Activated T-cell treated with anti-CD3 and anti-CD28 coated beads, Interleukin-2, amount 50 U/mL, for 48 hours (primary cell): ENCODE measurements at places on chromosomes 12 and 14.

DNA sequence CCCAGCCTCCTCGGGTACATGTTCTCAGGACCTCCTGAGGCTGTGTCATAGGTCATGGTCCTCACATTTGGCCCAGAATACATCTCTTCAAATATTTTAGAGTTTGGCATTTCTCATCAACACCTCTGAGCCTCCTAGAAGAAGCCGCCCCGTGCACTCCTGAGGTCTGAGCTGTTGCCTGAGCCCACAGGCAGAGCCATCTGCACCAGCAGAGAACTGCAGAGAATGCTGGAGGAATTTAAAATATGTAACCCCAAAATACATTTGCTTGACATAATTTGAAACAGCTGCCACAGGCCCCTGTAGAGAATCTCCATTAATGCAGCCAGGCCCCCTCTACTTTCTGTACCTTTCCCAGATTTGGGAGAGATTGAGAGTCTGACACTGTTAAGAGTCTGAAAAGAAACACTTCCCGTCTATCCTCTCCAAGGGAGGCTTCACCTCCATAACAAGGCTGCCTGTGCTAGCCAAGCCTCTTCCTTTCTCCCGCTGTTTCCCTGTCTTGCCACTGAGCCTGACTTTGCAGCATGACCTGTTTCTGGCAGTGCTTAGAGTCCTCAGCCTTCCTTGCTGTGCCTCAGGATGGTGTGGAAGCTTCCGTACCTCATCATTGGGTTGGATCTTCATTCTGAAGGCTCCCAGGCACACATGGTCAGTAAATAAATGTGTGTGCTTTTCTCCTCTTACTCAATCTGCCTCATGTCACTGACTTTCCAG is 95.4 kb upstream of the SFSWAP start:
- DNase-seq = no peak

DNA sequence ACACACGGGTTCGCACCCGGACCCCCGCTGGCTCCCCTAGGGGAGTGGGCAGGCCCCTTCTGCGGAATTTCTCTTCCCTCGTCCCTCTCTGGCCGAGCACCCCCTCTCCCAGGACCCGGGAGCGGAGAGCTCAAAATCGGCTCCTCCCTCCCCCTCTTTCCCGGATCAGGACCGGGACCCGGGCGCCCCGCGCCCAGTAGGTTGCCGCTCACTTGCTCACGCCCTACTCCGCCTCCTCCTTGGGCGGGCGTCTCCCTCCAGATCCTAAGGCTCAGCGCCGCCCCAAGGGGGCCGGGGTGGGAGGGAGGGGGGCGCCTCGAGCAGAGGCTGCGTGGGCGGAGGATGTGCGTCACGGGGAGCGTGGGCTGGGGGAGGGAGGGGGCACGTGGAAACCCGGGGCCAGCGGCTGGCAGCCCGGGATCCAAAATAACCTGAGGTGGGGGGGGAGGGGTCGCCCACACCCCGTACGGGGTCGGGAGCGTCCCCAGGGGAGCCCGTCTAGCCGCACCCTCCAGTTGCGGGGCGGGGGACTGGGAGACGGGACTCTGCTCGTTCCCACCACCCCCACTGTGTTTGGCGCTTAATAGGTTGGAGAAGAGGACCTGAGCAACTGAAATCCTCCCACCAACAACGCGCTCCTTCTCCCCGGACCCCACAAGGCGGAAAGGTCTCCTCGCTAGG is 1.8 kb upstream of the NAB2 start:
- peak; percentile 94 for DNase-seq

DNA sequence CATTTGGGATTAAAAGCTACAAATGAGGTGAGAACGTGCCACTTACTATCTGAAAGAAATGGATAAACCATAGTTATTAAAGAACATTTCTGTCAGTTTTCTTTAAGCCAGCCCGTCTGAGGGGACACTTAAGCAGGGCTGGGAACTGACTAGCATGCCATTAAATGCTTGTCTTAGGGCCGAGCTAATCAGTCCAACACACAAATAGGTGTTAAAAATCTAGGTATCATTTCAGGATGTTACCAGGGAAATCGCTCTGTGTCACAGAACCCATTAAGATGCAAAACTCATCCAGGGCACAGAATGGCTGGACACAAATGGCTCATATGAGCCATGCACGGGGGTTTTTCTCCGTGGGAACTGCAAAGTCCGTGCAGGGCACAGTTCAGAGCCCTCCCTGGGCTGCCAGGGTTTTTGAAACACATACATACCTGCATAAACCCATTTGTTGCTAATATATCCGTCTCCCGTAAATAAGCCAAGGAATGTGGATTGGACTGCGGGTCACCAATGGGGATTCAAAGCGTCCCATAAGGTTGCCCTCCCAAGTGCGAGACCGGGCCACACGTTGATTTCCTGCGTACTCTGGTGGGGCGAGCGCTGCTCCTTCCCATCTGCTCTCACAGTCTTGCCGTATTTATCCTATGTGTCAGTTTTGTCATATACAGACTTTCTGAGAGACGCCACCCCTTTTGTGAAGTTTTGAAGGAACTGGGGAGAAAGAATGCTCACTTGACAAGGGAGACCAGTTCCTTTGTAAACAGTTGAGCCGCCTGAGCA is 5.4 kb upstream of the GSC start:
- DNase-seq = no peak

DNA sequence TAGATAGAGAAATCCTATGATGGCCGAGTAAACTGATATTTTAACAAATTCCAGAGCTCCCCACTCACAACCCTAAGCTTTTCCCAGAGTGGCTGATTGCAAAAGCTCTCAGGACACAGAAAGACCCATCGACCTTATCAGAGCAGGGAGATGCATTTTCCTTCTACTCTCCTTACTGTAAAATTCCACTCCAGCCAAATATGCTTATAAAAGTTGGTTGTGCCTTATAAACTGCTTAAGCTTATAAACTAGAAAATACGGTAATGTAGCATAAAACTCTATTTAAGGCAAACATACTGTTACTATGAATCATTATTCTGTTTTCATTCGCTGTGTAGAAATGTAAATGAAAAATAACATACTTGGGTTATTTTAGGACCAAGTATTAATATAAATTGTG is 41.6 kb upstream of the TRHDE start:
- DNase-seq = no peak

GRCh38 chr14:91140672-91141071 is 26.8 kb downstream of the DGLUCY start:
- DNase-seq = no peak

GRCh38 chr14:59055439-59056045 is 132.9 kb upstream of the DAAM1 start:
- DNase-seq = no peak

DNA sequence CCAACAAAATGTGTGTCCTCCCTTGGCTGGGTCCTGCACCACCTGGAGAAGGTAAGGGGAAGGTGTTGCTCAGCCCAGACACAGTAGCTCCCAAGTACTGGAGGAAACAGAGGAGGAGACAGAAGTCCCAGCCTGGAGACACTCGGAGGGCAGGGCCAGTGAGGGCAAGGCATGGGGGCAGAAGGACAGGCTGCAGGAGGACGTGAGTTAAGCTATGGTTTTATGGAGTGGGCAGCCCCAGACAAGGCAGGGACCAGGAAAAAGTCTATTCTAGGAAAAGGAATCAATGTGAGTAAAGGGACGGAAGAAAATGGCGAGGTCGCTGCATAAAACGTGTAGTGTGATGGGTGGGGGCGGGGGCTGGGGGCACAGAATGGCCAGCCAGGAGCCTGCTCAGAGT is 210.1 kb upstream of the DIO3 start:
- DNase-seq = peak; percentile 3

DNA sequence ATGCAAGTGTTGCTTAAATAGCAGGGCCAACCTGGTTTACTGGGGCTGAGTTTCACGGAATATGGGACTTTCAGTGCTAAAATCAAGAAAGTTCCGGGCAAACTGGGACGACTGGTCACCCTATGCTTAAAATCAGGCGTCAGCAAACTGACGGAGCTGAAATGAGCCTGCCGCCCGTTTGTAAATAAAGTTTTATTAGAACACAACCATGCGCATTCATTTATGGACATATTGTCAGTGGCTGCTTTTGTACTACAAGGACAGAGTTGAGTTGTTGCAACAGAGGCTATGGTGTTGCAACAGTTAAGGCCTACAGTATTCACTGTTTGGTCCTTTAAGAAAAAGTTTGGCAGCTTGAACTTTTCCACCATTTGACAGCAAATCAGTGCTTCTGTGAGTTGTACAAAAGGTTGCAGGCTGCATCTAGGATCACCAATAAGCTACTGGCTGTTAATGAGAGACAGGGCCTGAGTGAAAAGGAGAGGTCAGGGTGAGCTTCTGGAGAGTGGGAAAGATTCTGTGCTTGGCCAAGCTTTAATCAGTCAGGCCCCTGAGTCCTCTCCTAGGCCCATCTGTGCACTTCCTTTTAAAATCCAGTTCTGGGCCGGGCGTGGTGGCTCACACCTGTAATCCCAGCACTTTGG is 13.3 kb downstream of the SELPLG start:
- DNase-seq = no peak

GRCh38 chr14:100537446-100538350 is 49.5 kb downstream of the BEGAIN start:
- no peak for DNase-seq

DNA sequence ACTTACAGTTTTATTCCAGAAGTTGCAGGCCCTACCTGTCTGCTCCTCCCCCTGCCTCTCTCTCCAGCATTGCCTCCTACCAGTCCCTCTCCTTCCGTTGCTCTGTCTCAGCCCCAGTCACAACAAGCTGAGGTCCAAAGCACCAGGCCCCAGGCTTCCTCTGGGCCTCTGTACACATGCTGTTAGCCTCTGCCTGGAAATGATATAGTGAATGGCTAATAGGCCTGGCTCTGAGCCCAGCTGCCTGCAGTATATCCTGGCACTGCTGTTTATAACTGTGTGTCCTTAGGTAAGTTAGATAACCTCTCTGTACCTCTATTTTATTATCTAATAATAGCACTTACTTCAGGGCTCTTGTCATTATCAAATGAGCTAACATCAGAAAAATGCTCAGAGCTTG is 114.9 kb upstream of the PWP1 start:
- no peak for DNase-seq

GRCh38 chr12:77549383-77550128 is 281.1 kb upstream of the NAV3 start:
- DNase-seq = no peak

DNA sequence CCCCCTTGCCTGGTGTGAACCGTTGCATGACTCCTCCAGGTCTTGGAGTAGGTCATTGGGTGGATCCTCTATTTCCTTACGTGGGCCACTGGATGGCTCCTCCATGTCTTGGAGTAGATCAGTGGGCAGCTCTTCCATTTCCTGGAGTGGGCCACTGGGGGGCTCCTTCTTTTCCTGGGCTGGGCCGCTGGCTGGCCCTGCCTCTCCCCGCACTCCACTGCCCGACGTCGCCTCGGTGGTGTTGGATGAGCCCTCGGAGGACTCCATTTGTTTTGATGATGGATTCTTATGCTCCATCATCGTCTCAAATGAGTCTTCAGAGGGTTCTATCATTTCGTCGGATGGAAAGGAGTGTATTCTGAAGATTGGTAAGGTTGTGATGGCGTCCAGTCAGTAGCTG is 19.1 kb downstream of the RTL1 start:
- DNase-seq = no peak
